ENCODE measurements at places on chromosomes 1 and 21.

- no peak for DNase-seq
Measured at GRCh38 chr1:229046251-229046853, 224.6 kb upstream of the RAB4A start.

DNA sequence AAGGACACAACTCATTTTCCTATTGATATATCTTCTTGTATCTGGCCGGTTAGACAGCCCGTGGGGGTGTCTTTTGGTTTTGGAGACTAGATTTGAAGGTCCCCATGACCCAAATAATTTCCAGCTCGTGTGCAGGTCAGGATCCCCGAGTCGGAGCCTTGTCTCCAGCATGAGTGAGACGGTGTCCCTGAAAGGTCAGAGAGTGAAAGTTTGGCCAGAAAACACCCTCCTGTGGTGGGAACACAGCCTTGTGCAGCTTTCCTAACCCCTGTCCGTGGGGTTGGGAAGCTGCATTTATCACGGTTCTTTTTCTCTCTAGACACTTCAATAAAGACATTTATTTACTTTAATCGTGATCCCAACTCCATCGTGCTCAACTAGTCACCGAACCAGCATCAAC is 17.6 kb downstream of the COQ8A start:
- no peak for DNase-seq

GRCh38 chr1:110914676-110915075 is 41.7 kb downstream of the CD53 start:
- DNase-seq, result no peak

DNA sequence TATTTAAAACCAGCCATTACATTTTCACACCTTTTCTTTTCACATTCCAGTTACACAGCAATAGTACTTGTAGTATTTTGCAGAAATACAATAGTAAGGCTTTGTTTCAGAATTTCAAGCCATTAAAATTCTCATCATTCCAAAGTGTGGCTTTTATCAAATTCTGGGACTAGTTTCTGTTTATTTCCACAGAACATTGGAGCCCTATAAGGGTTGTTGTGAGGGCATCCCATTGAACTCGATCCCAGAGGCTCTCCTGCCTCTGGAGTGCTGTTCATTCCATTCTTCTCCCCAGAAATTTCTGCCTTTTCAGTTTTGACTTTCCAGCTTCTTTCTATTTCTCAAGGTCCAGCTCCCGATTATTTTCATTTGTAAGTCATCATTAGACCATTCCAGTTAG is 645.5 kb downstream of the ADGRL2 start:
- DNase-seq, result no peak

DNA sequence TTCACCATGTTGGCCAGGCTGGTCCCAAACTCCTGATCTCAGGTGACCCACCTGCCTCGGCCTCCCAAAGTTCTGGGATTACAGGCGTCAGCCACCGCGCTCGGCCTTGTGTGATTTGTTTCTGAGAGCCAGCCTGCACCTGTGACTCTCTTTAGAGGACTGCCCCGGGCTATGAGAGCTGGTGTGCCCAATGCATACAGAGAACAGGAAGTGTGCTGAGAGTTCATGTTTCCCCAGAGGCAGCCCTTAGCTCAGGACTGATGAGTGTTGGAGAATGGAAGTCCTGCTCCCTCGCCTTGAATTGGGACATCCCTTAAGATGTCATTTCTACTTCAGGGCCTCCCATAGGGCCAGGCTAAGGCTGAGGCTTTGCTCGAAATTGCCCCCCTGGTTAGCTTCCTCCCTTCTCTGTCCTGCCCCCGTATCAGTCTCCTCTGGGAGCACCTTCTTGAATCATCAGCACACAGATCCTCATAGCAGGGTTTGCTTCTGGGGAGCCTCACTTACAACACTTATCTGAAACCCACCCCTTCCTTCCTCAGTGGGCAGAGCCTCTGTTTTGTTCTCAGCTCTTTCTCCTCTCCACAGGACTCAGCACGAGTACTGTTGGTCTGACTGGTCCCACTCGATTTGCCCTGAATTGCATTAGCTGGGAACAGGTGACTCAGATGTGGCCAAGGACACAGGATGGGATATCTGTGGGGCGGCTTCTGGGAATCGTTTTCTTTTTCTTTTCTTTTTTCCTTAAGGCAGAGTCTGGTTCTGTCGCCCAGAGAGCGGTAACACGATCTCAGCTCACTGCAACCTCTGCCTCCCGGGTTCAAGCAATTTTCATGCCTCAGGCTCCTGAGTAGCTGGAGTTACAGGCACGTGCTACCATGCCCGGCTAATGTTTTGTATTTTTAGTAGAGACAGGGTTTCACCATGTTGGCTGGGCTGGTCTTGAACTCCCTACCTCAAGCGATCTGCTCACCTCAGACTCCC is 80.1 kb downstream of the UBIAD1 start:
- no peak for DNase-seq
